ENCODE measurements at places on chromosomes 7 and 10.

DNA sequence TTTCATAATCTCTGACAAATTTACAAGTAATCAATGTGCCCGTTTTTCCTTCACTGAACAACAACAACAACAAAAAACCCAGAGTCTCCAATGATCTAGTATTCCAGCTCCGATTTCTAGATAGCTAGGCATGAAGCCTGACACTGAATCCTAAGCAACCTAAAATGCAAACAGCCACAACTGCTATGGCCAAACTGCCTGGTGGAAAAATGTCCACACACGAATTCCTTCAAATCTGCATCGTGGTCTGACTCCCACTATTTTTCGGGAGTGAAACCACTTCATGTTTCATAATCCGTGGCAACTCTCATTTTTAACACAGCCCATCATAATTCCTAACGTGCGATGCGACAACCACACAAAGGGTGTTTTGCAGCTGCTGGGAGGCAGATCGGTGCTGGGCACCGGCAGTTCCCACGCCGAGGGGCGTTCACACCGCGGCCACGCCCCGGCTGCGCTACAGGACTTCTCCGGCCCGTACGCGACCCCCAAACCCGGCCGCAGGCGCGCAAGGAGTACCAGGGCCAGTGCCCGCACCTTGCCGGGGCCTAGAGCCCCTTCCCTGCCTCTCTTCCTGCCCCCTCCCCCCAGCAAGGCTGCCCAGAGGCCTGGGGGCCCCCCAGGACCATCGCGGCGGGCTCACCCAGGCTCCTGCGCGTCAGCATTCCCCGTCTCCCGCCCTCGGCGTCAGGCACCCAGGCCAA is 814 bp downstream of the RUFY2 start:
- no peak for DNase-seq

DNA sequence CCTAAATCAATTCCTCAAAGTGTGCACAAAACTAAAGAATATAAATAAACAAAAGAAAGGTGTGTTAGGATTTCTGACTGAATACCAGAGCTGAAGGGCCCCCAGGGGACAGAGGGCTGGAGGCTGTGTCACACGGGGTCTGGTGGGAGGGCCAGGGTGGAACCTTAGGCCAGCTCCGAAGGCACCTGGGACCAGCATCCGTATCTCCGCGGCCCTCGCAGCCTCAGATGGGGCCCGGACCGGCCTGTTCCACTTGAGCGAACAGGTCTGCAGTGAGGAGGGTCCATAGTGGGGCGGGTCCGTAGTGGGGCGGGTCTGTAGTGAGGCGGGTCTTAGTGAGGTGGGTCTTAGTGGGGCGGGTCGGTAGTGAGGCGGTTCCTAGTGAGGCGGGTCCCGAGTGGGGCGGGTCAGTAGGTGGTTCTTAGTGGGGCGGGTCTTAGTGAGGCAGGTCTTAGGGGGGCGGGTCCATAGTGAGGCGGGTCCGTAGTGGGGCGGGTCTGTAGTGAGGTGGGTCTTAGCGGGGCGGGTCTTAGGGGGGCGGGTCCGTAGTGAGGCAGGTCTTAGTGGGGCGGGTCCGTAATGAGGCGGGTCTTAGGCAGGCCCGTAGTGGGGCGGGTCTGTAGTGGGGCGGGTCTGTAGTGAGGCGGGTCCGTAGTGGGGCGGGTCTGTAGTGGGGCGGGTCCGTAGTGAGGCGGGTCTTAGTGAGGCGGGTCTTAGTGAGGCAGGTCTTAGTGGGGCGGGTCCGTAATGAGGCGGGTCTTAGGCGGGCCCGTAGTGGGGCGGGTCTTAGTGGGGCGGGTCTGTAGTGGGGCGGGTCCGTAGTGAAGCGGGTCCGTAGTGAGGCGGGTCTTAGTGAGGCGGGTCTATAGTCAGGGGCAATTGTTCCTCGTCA is 15.1 kb downstream of the GPR146 start:
- peak; percentile 52 for DNase-seq

DNA sequence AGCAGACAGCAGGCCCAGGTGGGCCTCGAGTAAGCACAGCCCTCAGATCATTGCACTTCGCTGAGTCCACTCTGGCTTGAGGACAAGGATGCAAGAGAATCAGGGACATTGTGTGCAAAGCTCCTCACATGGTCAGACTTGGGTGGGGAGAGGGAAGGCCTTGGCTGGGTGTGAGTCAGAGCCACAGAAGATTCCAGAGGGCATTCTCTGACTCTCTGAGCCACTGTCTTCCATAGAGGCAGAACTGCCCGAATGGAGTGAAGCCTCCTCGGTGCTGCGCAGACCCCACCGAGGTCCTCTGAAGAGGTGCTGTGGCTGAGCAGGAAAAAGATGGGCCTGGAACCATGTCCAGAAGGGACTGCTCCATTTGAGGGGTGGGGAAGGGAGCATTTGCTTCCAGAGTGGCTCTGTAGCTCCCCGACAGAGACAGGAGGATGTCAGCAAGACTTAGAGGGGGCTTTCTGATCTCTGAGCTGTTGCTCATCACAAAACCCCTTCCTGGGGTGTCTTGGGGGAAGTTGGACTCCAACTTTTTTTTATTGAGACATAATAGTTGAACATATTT is 120.8 kb downstream of the PTPN20 start:
- DNase-seq, result no peak

DNA sequence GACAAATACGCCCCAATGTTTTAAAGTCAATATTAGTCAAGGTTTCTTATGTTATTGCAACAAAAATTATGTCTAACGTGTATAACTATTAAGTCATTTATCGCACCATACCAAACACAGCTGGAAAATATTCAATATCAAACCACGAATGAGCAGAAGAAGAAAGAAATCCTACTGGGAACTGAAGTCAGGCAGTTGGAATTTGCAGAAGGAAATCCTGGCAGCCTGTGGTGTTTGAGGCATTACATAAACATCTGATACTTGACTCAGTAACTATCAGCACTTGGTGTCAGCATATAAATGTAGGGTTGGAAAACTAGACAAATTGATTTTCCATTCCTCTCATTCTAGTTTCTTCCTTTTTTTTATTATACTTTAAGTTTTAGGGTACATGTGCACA is 83.4 kb upstream of the NUPR2 start:
- no peak for DNase-seq

GRCh38 chr10:123379156-123379555 is 225.0 kb downstream of the BUB3 start:
- no peak for DNase-seq

- no peak for DNase-seq
Observed at GRCh38 chr10:109934958-109935793, 11.9 kb upstream of the XPNPEP1 start.

- no peak for DNase-seq
Observed at GRCh38 chr7:106603346-106603745, 57.6 kb downstream of the CCDC71L start.

GRCh38 chr7:141676618-141677017 is 25.3 kb downstream of the DENND11 start:
- DNase-seq, result no peak

DNA sequence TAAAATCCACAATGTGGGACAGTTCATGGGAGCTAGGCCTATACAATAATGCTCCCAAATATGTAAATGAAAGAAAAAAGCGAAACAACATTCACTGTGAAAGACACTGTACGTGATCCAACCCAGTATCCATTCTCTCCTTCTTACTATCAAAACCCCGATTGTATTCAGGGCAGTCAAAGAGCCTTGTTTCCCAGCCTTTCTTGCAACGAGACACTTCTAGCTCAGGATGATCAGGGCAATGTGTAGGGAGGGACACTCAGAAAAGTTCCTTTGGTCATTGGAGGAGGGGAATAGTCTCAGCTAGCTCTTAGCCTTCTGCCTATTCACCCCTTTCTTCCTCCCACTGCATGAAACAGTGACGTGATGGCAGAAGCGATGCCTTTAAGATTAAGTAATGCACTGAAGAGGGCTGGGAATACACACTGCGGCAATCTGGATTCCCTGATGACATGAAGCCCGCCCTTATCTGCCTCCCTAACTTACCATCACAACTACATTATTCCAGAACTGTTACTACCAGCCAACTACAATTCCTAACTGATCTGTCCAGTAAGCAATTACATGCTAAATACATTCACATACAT is 27.3 kb downstream of the UBE2H start:
- DNase-seq, result no peak

DNA sequence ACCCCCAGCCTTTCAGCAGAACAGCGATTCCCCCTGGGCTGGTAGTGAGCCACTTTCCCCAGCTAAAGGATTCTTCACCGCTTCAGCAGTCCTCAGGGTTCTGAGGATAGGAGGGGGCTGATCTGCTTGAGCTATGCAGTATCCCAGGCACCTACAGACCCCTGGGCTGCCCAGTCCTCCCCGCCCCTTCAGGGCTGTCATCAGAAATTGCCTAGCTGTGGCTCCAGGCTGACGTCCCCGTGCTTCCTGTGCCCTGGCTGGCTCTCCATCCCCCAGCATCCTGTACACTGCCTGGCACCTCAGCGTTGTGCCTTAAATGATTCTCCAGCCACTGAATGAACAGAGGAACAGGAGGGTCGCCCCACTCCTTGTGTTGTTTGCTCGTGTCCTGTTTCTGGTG is 38.4 kb upstream of the CDH23 start:
- DNase-seq, result no peak

DNA sequence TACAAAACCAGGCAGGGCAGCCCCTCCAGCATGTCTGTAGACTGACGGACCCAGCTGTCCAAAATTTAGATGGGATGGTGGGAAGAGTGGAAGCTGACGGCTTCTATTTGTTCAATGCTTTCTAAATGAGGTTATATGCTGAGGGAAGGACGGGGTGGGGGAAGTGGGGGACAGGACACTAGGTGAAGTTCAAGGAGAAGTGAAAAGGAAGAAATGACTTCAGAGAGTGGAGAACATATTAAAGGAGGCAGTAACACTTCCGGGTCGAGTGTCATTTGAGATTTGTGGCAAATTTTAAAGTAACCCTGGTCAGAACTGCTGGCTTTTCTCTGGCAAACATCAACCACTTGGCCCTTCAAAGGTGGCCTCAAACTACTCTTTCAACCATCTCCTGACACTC is 9.4 kb downstream of the PIP4K2A start:
- no peak for DNase-seq
